ENCODE measurements at places on chromosomes 11 and 22.

DNA sequence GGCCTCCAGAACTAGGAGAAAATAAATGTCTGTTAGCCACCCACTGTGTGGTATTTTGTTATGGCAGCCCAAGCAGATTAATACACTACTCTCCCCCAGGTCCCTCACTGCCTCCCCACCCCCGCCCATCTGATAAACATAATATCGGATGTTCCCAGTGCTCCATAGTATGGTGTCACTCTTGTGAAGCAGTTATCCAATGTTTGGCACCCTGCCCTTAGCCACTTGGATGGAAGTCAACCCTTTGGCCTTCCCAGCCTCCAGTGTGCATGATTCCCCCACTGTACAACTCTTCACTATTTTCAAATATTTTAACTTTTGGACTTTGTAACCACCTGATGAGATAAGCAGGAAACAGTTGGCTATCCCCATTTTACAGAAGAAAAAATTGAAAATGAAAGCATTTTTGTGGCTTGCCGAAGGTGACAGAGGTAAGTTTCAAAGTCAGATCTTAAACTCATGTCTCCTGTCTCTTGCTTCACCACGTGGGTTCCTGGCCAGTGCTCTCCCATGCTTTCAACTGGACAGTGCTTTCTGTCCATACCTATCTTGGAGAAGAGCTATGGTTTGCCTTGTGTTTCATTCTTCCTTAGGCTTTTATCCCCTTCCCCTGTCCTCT, 53.2 kb downstream of the ALX4 start:
- DNase-seq = no peak

DNA sequence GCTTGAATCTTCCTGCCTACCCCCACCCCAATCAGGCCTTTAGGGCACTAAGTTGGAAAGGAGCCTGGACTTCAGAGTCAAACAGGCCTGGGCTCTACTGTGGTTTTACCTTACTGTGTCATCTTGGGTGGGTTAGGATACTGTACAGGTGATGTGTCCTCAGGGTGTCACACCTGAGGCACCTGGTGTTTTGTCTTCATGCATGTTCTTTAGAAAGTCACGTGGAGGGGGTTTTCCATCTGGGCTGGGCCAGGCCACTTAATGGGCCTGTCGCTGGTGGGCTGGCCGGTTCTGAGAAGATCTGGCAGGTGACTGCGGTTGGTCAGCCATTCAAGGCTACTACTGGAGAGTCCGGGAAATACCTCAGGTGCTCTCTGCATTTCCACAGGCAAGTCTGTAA, 92.6 kb downstream of the SWAP70 start:
- no peak for DNase-seq

DNA sequence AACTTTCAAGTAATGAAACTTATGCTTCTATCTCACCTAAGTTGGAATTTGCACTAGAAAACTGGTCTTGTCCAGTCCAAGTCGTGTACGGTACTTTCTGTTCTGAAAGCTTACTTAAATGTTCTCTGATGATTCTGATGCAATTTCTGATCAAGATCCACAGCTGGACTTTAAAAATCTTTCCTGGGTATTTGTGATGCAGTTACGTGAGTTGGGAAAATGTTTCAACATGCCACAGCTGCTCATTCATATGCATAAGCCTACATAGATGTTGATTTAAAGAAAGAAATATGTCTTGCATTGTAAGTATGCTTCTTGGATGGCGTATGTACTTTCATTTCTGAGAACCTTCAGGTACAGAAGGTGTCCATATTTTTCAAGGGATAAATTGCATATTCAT, 493.7 kb upstream of the CCDC90B start:
- no peak for DNase-seq

DNA sequence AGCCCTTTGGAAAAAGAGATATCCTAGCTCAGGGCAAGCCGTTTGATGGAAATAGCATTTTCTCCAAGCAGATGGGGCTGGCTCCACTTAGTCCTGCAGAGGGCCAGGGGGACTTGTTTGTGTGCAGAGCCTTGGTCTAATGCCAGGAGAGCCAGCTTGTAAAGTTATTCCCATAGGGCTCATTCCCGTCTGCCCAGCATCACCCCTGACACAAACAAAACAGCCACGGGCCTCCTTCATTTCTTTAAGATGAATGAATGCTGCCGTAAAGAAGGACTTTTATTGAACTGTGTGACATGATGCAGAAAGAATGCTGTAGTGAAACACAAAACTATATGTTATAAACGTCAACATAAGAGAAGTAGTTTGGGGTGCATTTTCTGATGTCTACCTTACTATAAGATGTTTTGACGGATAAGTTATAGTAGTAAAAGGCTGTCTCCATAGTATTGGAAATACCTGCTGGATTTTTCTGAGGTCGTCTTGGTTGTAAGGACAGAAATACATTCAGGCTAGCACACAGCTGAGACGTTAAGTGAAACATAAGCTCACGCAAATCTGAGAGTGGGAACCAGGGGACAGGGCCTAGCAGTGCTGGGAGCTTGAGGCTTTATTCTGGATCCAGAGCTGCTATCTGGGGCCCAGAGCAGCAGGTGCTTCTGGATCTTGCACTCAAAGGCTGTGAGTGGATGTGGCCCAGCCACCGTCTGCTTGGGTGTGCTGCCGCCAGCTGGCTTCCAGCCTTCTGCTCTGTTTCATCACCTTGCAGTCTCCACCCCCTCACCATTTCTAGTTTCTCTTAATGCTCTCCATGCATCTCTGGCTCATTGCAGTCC, 53.3 kb downstream of the NCAM1 start:
- no peak for DNase-seq

DNA sequence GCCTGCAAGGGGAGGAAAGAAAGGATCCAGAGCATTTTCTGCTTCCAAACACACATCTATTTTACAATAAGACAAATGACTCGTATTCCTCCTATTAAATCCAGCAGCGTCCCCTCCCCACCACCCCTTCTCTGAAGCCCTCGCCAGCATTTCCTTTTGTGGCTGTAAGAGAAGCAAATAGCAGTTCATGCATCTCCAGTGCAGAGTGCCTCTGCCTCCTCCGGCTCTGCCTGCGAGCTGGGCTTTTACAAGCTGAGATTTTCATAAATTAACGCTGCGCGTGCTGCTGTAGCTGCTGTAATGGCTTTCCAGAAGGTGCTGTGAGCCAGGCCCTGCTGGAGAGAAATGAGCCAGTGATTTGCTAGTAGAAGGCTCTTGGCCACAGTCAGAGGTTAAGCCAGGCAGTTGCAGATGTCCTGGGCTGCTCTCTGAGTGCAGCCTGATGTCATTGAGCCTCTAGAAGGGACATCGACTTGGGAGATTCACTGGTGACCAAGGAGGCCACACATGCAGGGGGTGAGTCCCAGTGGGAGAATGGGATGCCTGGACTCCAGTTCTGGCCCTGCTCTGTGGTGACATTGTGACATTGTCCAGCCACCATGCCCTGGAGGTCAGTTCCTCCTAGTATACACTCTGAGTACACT, 134.5 kb upstream of the NAV2 start:
- DNase-seq = no peak

DNA sequence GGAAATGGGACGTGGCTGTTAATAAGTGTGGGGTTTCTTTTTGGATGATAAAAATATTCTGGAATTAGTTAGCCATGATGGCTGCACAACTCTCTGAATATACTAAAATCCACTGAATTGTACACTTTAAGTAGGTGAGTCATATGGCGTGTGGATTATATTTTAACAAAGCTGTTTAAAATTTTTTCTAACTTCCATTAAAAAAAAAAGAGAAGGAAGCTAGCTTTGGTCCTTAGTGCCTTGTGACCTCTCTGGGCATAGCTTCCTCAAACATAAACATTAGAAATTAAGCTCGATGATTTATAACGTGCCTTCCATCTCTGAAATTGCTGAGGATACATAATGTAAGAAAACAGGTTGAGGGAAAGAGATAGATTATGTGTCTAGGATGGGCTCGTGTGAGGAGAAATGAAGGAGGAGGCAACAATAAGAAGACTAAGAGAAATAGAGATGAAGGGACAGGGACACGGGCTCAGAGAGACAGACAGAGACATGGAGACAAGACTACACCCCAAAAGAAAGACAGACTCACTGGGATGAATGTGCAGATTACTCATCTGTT, 20.0 kb downstream of the IRAG1 start:
- DNase-seq = no peak

GRCh38 chr11:19398772-19399527, 158.2 kb upstream of the E2F8 start:
- no peak for DNase-seq

GRCh38 chr22:41762980-41763779, 37.3 kb upstream of the CCDC134 start:
- peak; percentile 70 for DNase-seq

DNA sequence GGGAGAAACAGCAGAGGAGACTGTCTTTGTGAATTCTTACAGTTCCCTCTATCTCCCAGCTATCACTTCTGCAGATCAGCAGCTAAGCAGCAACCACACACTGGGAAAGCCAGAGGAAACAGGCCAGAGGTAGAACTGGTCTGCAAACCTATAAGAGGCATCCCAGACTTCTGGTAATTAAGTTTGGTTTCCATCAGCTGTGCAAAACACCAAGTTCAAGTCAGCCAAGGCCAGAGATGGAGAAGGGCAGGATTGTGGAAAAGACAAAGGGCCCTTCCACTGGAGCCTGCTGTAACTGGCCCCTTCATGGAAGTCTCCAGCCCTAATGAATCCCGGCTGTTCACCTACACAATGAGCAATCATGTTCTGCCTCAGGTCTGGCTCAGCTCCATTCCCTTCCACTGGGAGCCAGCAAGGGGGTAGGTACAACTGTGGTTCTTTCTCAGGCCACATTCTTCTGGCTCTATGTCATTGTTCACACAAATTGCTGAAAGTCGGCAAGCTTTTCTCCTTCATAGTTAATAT, 4.6 kb upstream of the PAMR1 start:
- DNase-seq = peak; percentile 29

DNA sequence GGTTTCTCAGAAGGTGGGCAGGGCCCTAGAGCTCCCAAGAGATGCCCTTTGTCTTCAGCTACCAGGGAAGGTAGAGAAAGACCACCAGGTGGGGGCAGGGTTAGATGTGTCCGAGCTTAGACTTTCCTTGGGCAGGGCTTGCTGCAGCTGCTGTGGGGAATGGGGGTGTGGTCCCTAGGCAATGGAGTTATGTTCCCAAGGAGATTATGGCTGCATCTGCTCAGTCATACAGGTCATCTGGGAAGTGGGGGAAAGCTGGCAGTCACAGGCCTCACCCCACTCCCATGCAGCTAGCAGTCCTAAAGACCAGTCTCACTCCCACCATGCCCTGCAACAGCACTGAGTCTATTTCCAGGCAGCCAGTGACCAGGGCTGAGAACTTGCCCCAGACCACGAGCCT, 29.5 kb downstream of the MMP27 start:
- no peak for DNase-seq

All from iPS-NIHi11 (cell line).